ENCODE measurements at places on chromosomes 2 and 18.

- no peak for DNase-seq
Measured at GRCh38 chr2:226898897-226899296, 63.0 kb downstream of the RHBDD1 start.

- DNase-seq, result no peak
Measured at GRCh38 chr2:131493199-131493968, 1.2 kb upstream of the MZT2A start.

- no peak for DNase-seq
Measured at GRCh38 chr2:150903461-150903860, 358.2 kb downstream of the RBM43 start.

DNA sequence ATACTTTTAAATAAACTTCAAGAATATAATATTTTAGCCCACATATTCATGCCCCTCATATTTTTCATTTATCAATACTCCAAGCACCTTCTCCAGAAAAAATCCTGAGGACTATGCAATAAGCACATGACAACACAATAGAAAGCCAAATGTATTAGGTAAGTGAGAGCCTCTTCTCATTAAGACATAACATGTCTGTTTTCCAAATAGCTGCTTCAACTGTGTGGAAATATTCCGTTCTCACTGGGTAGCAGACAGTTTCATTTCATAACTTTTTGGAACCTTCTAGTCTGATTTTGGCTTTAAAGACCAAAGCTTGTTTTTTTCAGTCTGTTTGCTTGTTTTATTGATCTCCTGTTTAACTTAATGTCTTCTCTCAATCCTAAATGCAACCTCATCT, 137.8 kb downstream of the PIK3C3 start:
- DNase-seq, result no peak

- no peak for DNase-seq
Measured at GRCh38 chr2:10772201-10772867, 40.3 kb downstream of the PDIA6 start.

- DNase-seq, result no peak
Measured at GRCh38 chr2:224160917-224161316, 121.8 kb upstream of the SERPINE2 start.

DNA sequence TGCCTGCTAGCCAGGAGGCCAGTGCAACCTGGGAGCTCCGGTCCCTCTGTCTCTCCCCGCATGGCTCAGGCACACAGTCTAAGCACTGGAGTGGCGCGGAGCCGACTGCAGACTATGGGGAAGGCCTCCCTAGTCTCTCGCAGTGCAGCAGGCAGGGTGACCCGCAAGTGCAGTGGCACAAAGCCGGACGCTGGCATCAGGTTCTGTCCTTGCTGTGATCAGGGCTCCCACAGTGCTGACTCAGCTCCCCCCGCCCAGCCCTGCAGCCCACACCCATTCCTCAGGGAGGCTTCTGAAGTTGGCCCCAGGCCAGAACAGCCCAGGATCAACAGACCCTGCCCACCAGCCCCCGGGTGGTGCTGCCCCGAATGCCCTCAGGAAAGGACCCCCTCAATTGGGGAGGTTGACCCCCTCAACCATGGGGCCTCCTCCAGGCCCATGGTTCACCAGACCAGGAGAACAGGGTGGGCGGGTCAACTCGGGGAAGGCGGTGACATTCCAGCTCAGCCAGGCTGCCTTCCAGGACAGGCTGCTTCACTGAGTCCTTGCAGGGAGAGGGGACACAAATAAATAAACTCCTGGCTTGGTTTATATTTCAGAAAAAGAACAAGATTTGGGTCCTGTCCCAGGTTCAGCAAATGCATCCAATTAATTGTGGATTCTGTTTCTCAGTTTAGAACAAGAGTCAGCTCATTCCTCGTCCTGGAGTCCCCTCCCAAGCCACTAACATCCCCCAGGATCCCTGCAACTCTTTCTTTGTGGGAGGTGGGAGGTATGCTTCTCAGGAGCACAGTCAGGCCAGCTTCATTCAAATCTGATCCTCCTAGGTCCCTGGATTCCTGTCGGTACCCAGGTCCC, 12.2 kb downstream of the BIN1 start:
- no peak for DNase-seq

DNA sequence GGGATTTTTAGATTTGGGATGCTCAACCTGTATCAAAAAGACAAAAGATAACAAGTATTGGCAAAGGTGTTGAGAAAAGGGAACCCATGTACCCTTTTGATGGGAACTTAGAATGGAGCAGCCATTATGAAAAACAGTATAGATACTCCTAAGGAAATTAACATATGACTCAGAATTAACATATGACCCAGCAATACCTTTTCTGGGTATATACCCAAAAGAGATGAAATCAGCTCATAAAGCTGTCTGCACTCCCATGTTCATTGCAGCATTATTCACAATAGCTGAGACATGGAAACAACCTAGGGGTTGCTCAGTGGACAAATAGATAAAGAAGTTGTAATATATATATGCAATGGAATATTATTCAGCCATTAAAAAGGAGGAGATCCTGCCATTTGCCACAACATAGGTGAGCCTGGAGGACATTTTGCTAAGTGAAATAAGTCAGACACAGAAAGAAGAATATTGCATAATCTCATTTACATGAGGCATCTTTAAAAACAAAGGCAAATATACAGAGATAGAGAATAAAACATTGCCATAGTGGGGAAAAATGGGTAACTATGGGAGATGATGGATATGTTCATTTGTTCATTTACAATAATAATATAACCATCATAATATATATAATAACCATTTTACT, 142.1 kb downstream of the PTRHD1 start:
- DNase-seq, result no peak

- no peak for DNase-seq
Measured at GRCh38 chr2:179913809-179914208, 52.4 kb upstream of the ZNF385B start.

DNA sequence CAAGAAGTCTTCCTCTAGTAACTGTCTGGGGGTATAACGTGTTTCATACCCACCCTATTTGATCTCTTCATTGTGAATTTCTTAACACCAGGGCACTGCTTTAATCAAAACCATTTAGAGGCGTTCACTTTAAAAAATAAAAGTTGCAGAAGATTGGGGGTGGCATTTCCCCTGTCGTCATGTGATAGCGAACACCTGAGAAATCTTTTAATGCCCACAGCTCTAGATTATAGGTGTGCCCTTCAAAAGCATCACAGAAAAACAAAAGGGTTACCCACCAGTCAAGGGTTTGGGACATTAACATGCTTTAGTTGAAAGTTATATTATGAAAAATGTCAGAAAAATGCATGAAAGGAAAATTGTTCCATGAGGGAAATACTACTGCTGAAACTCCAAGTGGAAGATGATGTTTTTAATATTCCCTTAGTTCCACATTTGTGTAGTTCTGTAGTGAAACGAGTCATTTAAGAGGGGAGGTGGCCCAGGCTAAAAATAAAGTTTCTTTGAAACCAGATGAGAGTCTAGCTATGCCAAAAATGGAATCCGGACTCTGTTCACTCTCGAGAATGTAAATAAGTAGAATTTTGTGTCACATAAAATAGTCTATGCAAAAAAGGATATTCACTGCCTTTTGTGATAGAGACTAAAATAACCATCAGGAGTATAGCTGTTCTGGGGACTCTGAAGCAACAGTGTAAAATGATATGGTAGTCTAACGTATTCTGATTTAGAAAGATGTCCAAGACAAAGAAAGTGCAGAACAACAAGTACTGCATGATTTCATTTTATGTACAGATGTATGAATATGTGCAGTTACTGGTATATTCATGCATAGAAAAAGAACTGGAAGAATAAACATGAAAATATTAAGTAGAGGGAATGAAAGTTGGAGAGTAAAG, 95.3 kb downstream of the TMEM247 start:
- DNase-seq, result no peak

GRCh38 chr2:176079831-176080539, 3.8 kb downstream of the EVX2 start:
- DNase-seq, result no peak

- no peak for DNase-seq
Measured at GRCh38 chr2:2061091-2061696, 269.9 kb downstream of the MYT1L start.

- no peak for DNase-seq
Measured at GRCh38 chr2:38064801-38065501, 11.0 kb downstream of the CYP1B1 start.

DNA sequence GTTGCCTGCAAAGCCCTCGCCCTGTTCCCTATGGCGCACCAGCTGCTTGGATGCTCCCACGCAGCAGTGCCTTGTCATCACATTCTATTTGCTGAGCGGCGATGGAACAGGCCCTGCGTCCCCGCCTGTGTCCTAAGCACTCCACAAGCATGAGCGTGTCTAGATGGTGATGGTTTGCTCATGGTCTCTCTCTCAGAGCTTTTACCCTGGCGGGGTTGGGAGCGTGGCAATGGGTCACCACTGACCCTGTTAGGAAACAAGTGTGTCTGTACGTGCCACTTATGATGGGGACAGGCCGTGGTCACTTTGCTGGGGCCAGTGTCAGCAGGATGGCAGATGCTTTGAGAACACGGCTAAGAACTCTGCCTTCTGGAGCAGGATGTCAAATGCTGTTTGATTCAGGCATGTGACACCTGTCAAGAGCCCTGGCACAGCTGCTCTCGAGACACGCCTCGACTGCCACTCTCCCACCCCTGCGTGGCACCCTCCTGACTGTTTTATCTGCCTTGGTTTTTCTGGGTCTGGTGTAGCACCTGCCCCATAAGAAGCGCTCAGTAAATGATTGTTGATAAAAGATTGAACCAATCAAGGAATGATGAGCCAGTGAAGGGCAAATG, 44.2 kb downstream of the RRM2 start:
- DNase-seq, result no peak

- DNase-seq, result no peak
Measured at GRCh38 chr2:172931256-172931894, 144.3 kb upstream of the MAP3K20 start.

DNA sequence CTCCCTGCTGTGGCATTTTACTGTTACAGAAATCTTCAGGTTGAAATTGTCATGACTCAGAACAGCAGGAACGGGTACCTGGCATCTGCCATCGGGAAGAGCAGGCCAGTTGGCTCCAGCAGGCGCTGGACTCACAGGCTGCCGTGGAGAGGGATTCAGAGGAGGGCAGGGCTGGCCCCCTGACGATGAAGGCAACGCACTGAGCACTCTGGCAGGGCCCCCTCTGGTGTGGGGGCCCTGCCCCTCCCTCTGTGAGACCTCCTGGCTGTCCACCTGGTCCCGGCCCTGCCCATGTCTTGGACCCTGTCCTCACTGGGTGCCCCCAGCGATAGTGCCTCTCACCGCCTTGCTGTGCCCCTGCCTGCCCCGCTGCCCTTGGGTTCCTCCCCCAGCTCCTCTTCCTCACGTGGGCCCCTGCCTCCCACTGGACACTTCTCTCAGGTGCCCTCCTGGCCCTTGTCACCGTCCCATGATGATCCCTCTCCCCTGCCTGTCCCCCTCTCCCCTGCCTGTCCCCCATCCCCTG, 23.3 kb upstream of the ALLC start:
- DNase-seq, result no peak

DNA sequence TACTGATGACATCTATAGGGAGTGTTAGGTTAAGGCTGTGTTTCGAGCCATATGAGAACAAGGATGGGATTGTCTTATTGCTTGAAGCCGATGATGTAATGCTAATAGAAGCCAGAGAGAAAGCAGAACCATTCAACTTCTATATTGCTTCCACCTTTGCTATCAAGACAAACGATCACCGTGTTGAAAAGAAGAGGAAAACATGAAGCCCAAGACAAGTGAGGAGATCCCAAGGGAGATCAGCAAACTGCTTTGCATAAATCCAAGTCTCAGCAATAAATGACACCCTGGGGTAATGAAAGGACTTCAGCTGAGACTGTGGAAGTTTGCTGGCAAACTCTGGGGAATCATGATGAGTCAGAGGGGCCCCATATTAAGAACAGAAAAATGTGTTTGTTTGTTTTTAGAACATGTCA, 206.2 kb downstream of the NCKAP5 start:
- DNase-seq, result no peak
